Frontal cortex (tissue), 4 donors: ENCODE measurements at places on chromosomes 2 and 18.

- no peak for DNase-seq
Observed at GRCh38 chr2:191255271-191255670, 10.1 kb downstream of the MYO1B start.

GRCh38 chr2:182638667-182639066 is 77.4 kb upstream of the DNAJC10 start:
- no peak for DNase-seq

GRCh38 chr2:215145611-215146010 is 7.2 kb upstream of the ABCA12 start:
- no peak for DNase-seq

GRCh38 chr18:54416436-54416835 is 58.7 kb downstream of the C18orf54 start:
- no peak for DNase-seq

DNA sequence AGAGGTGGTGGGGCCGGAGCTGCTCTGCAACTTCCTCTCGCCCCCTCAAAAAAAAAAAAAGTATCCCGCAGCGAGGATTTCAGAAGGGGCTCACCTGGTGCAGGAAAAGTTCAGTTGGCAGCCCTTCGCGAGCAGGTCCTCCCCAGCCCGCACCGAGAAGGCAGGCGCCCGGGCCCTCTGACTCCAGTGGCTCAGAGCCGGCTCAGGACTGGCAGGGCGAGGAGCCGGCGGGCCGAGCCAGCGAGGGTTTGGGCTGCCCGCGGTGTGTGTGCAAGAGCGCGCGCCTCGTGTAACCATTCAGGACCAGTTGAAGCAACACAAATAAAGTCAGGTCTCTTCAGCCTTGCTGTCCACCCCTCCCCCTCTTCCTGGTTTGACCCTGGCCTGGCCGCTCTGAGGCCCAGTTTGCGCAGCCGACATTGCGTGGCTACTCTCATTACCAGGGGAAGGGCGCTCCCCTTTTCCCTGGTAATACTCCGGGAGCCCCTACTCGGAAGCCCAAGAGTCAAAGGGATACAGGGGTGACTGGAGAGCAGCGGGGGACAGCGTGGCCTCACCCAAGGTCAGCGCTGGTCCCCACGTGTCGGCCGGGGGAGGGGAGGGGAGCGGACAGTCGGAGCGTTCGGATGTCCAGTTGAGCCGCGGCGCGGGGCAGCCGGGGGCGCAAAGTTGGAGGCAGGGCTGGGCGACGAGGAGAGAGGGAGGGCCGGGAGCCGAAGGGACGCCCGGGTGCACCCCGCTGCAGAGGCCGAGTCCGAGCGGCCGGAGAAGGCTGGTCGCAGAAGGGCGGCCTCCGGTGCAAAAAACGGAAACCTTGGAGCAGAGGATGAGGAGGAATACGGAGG is 12.3 kb downstream of the EN1 start:
- no peak for DNase-seq

- DNase-seq: no peak
Observed at GRCh38 chr2:65228263-65228750, 676 bp downstream of the ACTR2 start.

GRCh38 chr18:77052983-77053309 is 79.6 kb downstream of the MBP start:
- no peak for DNase-seq

DNA sequence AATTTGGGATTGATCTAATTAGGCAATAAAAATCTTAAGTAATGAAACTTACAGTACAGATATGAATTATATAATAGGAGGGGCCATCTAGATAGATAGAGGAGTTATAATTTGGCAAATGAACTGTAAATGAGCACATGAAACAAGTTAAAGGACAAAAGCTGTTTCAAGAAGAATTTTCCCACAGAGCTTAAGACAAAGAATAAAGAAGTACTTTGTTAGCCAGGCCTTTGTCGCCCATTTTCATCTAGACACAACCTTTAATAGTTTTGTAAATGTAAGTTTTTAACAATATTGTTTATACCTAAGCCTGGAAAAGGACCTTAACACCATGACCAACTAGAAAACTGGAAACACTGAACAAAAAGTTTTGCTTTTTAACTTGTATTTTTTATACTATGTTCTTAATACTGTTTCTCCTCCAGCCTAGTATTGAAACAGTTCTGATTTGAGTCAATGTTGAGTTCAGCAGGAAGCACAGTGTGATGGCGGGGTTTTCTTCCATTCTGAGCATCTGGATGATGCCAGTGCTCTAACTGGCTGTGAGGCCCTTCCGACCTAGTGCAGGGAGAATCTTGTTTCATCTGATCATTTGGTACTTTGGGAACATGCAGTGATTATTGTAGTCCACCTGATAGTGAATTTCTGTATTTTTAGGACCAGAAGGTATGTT is 37.6 kb downstream of the FARP2 start:
- no peak for DNase-seq

- no peak for DNase-seq
Observed at GRCh38 chr2:45013229-45014015, 4.2 kb upstream of the SIX2 start.

DNA sequence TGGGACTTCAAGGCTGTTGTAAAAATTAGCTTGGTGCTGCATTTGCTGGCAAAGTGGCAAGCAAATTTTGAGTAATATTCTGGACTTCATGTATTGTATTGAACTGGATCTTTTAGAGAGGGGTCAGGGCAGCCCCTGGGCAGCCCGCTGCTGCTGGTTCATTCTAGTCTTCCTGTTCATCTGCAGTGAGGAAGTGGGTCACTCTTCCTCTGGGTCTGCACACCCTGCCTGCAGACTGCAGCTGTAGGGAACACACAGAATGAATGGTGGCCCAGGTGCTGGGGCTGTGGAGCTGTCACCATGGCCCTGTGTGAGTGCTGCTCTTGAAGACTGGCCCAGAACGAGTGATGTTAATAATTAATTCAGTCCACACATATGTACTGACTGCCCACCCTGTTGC is 9.4 kb downstream of the SH3RF3 start:
- DNase-seq: no peak

- DNase-seq: peak; percentile 1
Observed at GRCh38 chr2:49255409-49255971, 101.2 kb upstream of the FSHR start.

DNA sequence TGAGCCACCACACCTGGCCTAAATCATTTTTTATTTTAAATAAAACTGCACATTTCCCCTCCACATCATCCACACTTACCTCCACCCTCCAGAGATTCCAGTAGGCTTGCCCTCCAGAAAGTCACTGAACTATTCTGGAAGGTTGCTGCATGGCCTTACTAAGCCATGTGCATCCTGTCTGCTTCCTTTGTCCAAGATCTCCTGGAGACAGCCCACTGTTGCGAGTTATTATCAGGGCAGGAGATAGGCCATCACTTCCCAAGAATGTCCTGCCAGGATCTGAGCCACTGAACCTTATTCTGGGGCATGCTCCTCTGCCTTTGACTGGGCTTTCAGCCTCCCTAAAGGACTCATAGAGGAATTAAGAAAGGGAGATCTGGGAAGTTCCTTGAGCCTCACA is 26.8 kb downstream of the CCDC68 start:
- no peak for DNase-seq

- DNase-seq: no peak
Observed at GRCh38 chr2:82796132-82796531, 1662.9 kb downstream of the SUCLG1 start.

- no peak for DNase-seq
Observed at GRCh38 chr2:234967201-234967869, 15.5 kb downstream of the SH3BP4 start.

- DNase-seq: no peak
Observed at GRCh38 chr2:216317831-216318520, 54.3 kb downstream of the MARCHF4 start.

- DNase-seq: no peak
Observed at GRCh38 chr2:39922679-39923405, 143.8 kb upstream of the THUMPD2 start.

- no peak for DNase-seq
Observed at GRCh38 chr2:9250091-9250490, 43.5 kb downstream of the ASAP2 start.

GRCh38 chr2:231191896-231192872 is 6.2 kb upstream of the ARMC9 start:
- DNase-seq: no peak

- DNase-seq: no peak
Observed at GRCh38 chr18:55406451-55406991, 181.5 kb downstream of the TCF4 start.

- no peak for DNase-seq
Observed at GRCh38 chr2:6358985-6359384, 506.7 kb downstream of the CMPK2 start.

- no peak for DNase-seq
Observed at GRCh38 chr2:46982351-46983064, 66.9 kb upstream of the MCFD2 start.

- DNase-seq: no peak
Observed at GRCh38 chr18:70221915-70222278, 16.4 kb upstream of the RTTN start.
